ENCODE measurements at places on chromosomes 3 and 15. TPM values are rescaled to one million over a fixed set of nuclear protein-coding genes. Genes with fewer than 3 reads are reported as not detected.

MFAP1 gene
- total RNA-seq, result 12.3 TPM

DNA sequence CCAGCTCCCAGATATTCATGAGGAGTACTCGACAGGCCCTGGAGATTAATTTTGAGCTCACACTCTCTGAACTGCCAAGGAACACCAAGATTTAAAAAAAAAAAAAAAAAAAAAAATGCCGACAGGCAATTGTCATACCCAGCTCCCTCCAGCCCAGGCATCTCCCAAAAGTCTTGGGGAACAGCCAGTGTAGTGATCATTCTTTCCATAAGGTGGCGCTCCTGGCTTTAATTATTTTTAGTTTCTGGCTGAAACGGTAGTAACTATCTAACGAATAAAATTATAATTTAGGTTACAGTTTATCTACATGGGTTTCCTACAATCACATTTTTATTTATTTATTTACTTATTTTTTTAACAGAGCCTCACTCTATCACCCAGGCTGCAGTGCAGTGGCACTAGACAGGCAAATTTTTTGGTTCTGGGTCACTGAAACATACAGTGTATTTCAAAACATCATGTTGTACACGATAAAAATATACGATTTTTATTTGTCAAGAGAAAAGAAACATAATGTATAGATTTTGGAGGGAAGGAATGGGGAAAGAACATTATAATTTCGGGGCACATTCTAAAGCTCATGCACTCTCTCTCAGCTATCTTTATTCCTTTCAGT lies 157.3 kb downstream of the ADAMTS9 start:
- peak; percentile 75 for DNase-seq

SPINK8 gene
- total RNA-seq, result not detected

NR1I2 gene
- total RNA-seq, result not detected

GOLGA6L7 gene
- total RNA-seq, result not detected

DNA sequence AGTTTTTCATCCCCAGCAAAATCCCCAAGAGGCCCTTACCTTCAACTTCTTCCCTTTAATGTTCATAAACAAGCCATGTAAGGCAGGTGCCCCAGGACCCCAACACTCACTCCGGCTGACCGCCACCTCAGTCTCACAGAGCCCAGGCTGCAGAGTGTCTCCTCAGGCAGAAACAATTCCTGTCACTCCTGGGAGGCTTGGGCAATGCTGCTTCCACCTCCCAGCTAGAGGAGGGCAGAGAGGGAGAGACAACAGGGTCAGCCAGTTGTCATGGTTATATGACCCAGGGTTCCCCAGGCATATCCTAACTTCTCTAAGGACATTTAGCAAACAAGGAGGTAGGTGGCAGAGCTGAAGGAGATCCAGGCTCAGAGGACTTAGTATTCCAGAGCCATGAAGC lies at the start of gene PLIN1:
PLIN1 (minus strand) TSS at position 156 of the 400 bp plus-strand sequence. CDS start 1,878 bp downstream, outside the sequence.
- DNase-seq, result no peak

DNA sequence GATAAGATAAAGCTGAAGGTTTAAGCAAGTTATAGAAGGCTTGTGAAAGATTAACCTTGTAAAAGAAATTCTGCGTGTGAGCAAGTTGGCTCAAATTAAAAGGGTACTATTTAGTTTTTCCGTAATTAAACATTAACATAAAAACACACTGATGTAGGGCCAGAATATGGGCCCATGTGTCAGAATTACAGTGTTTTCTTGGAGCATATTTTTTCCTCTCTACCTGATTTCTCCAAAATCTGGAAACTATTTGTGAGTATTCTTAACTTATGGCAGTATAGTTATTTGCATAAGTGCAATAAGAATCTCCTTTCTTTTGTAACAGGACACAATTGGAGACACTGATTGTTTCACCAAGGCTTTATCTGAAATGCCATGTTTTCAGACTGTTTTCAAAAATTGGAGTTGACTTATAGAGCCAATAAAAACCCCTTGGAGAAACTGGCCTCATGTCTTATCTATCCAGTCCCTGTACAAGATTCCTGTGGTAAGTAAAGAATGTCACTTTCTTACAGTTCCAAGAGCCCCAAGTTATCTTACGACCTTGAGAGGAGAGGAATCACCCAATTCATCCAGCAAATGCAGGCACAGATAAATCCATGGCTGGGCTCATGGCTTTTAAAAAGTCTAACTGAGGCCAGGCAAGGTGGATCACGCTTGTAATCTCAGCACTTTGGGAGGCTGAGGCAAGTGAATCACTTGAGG lies 47.8 kb upstream of the P2RY1 start:
- DNase-seq, result no peak

- no peak for DNase-seq
Observed at GRCh38 chr3:84993956-84994355, 35.2 kb downstream of the CADM2 start.

DNA sequence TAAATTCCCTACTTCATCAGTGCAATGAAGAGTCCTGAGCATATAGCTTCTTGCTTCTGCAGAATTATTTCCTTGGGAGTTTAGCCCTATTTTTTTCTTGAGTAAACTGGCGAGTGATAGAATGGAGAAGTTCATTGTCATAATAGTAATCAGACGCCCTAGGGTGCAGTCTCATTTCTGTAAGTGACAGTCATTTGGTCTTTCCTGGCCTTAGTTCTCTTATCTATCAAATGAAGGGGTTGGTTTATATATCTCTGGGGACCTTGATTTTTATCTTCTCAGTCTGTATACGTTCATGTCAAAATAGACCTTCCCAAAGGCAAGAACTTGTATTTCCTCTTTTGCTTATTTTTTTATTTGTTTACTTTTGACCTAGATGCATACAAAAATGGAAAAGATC lies 9.9 kb upstream of the ALPK3 start:
- no peak for DNase-seq

DNA sequence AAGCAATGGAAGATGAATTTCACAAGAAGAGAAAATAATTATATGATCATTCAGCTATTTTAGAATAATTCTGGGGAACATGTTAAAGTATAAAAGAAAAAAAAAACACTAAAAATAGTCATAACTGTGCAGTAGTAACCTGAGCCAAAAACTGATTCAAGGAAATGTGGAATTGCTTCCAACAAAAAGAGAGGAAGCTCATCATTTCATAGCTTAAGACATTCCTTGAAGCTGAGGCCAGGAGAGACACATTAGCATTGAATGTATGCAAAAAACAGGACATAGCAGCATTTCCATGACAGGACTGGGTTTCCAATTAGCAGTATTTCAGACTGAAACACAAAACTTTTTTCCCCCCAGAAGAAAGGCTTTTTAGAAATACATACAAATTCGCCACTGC lies 27.7 kb upstream of the LRRN1 start:
- no peak for DNase-seq

- no peak for DNase-seq
Observed at GRCh38 chr3:188316723-188317070, 162.7 kb downstream of the LPP start.

PATL2 gene
- 4.5 TPM for total RNA-seq

LIPH gene
- 0.41 TPM for total RNA-seq

- no peak for DNase-seq
Observed at GRCh38 chr3:49554633-49555265, 472 bp downstream of the BSN start.
